Sigmoid colon (tissue), 7 donors: ENCODE measurements at places on chromosomes 12 and 14.

DNA sequence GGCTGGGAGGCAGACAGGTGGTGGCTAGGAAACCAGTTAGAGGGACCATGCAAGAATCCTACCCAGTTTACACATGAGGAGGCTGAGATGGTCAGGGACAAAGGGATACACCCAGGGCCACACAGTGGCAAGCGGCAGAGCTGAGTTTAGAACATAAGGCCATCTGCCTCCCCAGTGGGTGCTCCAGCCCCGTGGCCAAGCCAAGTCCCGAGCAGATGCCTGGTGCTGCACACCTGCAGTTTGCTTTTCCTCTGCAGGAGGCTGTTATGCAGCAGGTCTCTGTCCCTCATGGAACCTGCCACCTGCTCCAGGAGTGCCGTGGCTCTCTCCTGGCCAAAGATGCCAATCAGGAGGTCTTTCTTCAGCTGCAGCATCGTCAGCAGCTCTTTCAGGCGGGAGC lies 70.8 kb downstream of the SYNE3 start:
- no peak for DNase-seq

DNA sequence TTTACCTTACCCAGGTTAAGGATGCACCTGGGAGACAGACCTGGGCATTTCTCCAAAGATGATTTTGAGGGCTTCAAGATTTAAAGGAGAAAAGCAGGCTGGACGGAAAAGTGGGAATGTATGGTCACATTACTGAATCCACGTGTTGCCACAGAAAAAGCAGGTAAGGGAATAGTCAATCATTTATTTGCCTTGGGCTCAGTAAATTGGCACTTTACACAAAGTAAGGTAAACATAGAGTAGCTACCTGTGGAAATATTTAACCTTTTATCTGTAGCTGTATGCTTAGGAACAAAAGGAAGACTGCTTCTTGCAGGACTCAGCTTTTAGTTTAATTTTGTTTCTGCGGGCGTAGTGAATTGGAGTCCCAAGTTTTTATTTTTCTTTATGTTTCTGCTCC lies 153.3 kb downstream of the SLCO1B3 start:
- DNase-seq = no peak

DNA sequence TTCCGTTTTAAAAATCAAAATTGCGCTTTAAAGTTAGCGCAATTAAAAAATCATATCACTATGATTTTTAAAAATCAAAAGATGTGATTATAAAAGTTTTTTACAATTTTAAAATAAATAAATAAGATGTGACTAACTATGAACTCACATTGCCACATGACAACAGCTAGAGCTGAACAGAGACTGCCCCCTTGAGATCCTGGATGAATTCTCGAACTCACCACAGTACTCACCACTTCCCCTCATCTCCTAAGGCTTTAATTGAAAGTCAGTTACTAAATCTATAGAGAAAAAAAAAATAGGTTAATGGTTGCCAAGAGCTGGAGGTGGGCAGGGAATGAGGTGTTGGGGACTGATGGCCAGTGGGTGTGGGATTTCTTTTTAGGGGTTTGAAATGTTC lies 384.2 kb downstream of the ZFP36L1 start:
- no peak for DNase-seq

- no peak for DNase-seq
Measured at GRCh38 chr12:57470970-57471656, 8.6 kb downstream of the ARHGAP9 start.

- no peak for DNase-seq
Measured at GRCh38 chr12:94297096-94297699, 148.8 kb downstream of the PLXNC1 start.

DNA sequence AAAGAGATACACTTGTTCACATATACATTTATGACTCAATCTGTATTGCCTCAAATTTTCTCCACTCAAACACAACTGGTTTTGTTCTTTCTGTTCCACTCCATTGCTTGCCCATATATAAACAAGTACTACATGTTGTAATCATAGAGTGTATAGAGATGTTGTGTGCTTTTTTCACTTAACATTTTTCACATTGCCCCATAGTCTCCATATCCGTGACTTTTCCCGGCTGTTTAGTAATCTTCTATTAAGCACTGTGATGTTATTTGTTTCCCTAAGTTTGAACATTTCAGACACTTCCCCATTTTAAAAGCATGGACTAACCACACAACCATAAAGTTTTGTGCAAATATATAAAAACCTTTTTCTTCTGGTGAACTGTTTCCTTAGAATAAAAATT lies 45.5 kb upstream of the PTPRR start:
- DNase-seq = no peak

DNA sequence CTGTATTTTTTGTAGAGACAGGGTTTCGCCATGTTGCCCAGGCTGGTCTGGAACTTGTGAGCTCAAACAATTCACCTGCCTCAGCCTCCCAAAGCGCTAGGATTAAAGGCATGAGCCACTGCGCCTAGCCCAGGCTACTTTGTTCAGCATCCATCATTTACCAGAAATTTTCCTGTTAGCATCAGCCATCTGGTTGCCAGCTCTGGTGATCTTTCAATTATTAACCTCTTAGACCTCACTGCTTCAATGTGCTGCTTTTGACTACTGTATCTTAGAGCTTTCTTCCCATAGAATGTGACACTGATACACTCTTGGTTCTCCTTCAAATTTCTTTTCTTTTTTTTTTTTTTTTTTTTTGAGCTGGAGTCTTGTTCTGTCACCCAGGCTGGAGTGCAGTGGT lies 5.4 kb upstream of the AMHR2 start:
- no peak for DNase-seq

DNA sequence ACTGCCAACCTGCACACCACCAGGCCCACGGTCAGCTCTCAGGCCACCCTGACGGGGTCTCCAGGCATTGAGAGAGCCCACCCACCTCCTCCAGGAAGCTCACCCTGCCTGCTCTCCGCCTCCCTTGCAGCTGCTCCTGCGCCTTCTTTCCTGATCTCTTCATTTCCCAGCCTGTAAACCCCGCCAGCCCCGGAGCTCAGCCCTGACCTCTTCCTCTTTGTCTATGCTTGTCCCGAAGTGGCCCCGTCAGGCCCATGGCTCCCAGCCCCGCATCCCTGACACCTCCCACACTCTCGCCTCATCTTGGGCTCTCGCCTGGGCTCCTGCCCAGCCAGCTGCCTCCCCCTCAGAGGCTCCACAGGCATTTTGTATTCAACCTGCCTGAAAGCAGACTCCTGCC lies 139.3 kb downstream of the CALM1 start:
- no peak for DNase-seq

GRCh38 chr14:26966908-26967307 lies 369.1 kb upstream of the NOVA1 start:
- peak; percentile 68 for DNase-seq

- DNase-seq = no peak
Measured at GRCh38 chr12:110372056-110372425, 31.5 kb downstream of the ANAPC7 start.

DNA sequence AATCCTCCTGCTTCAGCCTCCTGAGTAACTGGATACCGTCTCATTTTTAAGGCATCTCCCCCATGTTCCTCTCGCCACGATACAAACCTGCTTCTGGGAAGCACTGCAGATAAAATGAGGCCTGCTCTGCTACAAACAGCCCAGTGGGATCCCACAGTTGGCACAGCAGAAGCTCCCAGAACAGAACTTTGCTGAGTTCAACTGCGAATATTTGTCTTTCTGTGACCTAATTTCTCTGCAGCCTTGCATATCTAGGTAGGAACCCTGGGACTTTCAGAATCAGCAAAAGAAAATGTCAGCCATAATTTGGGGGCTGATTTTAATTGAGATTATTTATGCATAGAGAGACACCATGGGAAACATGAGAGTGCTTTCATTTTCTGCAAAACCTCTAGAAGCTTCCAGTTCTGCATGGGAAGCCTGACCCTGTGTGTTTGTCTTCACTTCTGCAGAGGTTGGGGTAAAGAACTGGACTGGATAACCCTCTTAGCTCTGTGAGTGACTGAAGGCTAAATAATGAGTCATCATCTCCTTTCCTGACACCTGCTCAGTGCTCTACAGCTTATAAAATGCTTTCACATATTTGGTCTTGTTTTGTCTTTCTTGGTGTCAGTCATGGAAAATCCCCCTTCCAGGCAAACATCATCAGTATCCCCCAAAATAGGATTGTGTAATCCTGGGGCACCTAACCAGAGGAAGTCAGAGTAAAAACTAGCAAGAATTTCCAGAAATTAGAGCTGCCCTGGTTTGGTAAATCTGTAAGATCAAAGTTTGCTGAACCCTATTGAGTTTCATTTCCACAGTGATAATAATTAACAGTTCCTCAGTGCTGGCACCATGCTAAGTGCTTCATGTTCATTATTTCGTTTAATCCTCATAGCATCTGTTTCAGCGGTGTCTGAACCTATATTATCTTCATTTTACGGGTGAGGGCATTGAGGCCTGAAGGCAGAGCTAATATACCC lies 185.8 kb downstream of the SLC15A4 start:
- no peak for DNase-seq

- no peak for DNase-seq
Measured at GRCh38 chr12:59723520-59723919, 127.7 kb downstream of the SLC16A7 start.

GRCh38 chr14:104143521-104144452 lies 5.4 kb downstream of the KIF26A start:
- peak; percentile 60 for DNase-seq

DNA sequence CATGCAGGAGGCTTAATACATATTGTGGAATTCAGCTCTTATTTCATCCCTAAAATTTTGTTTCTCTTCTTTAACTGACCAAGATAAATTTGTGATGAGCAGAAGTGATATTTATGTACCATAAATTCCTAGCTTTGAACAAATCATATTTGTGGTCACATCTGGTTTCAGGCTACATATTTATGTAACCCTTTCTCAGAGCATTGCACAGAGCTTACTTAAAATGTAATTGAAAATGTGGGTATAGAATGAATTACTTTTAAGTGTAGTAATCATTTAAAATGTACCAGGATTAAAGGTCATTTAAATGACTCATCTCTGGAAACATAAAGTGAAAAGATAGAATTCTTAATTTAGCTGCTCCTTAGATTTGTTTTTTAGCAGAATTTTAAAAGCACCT lies 129.9 kb upstream of the FRMD6 start:
- no peak for DNase-seq

GRCh38 chr12:95859344-95859816 lies 628 bp downstream of the SNRPF start:
- DNase-seq = no peak

DNA sequence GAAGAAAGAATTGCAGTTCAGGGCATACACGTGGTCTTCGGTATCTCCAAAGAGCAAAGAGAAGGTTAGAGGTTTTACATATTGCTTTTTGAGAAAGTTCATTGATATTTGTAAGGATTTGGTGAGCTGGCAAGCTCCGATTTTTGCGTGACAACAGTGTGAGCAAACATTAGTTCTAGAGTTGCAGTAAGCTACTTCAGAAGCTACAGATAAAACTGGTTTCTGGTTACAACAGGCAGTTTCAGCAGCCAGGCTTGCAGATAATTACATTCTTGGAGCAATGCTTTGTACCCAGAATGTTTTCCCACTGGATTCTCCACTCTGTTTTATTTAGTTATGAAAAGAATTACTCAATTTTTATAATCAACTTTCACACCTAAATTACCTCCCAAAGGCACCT lies 28.2 kb downstream of the KLRK1 start:
- no peak for DNase-seq

DNA sequence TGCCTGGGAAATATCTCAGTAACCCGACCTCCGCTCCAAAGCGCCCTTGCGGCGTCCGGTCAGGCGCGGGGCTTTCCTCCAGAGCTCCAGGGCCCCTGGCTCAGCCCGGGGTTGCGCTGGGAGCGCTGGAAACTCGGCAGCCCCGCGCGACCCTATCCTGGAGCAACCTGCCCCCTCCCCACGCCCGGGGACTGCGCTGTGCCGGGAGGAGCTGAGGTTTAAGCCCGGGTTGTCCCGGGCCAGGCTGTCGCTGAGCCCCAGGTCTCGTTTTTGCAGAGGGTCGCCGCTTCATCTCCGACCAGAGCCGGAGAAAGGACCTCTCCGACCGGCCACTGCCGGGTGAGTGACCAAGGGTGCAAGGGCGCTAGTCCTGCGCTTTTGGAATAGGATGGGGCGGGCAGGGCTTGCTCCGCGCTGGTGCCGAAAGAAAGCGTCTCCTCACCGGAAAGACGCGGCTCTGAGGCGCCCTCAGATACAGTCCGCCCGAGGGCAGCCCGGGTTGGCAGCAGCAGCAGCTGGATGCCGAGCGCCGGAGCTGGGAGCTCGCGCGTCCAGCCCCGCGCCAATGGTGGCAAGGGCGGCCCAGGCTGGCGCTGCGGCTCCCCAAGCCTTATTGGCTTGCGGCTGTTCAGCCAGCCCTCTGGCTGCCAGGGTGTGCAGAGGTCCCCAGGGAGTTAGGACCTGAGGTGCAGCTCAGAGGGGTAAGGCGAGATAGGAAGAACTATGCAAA lies 1.5 kb downstream of the SPX start:
- peak; percentile 74 for DNase-seq

DNA sequence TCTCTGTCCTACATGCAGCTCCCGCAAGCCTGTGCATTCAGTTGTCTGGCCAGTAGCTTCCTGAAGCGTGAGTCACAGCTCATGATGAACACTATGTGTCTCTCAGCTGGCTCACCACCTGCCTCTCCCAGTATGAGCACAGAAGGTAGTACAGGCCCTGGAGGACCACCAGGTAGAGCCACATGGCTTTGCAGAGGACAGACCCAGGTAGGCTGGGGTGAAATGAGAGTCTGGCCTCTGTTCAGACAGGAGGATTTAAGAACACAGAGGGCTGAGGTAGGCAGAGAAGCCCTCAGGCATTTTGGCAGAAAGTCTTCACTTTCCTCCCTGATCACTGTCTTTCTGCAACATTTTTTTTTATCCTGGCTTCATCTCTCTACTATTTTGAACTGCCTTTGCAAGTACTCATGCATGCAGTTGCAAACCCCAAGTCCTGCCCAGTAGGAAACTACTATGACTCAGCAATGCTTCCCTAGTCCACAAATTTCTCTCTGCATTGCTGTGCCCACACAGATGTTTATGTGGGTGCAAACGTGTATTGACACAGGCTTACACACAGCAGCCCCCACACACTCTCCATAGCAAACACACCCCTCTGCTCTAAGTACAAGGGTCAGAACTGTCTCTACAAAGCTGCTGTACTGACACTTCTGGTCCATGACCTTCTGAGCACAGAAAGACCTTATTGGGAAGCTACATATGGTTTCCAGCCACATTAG lies 7.2 kb upstream of the SDR9C7 start:
- DNase-seq = no peak

DNA sequence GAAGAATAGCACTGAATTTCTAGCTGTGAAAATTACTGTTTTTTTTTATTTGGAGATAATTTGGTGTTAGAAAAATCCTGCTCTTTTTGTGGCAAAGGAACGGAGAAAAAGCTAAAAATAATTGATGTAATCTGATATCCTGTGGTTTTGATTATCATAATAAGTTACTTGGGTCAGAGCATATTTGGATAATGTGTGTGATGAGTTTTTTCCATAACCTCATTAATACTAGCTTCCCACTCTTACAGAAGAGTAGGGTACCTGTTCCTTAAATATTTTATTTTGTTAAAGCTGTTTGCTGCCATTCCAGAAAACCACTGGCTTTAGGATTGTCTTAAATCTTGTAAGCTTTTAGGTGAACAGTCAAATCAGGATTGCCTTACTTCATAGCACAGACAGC lies 4.7 kb downstream of the PSMC6 start:
- no peak for DNase-seq

- DNase-seq = peak; percentile 85
Measured at GRCh38 chr12:122421187-122421820, 1.2 kb downstream of the CLIP1 start.
